Posterior cingulate gyrus (tissue), 11 donors: ENCODE measurements at places on chromosomes 12 and 14.

- DNase-seq, result peak; percentile 48
Observed at GRCh38 chr12:6869049-6870021, 2.0 kb downstream of the TPI1 start.

- DNase-seq, result no peak
Observed at GRCh38 chr12:51051787-51052186, 3.7 kb downstream of the LETMD1 start.

DNA sequence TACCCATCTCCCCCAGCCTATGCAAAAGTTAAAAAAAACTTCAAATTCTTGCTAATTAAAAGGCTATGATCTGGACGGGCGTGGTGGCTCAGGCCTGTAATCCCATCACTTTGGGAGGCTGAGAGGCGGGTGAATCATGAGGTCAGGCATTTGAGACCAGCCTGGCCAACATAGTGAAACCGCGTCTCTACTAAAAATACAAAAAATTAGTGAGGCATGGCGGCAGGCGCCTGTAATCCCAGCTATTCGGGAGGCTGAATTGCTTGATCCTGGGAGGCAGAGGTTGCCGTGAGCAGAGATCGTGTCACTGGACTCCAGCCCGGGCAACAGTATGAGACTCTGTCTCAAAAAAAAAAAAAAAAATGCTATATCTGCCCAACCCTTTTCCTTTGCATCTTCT lies 925.4 kb downstream of the GALC start:
- DNase-seq, result no peak

- DNase-seq, result no peak
Observed at GRCh38 chr14:21145437-21145836, 10.4 kb downstream of the OR5AU1 start.

- no peak for DNase-seq
Observed at GRCh38 chr12:80291108-80291754, 152.8 kb upstream of the PTPRQ start.

GRCh38 chr14:20601522-20601921 lies 10.3 kb upstream of the RNASE12 start:
- no peak for DNase-seq

DNA sequence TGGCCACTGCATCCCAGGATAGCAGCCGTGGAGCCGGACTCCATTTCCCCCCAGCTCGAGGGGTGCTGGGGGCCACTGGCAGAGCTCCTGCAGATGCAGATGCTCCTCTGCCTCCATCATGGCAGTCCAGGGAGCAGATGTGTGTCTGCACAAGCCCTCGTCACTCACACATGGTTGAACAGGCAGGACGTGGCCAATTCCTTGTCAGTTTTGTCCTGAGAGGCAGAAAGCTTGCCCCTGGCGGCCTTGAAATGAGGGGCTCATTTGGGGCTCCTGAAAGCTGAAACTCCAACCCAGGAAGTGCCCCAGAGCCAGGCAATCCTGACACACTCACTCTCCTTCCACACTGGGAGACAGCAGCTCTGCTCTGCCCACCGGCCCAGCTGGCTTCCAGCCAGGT lies 100.9 kb upstream of the C14orf180 start:
- DNase-seq, result no peak

DNA sequence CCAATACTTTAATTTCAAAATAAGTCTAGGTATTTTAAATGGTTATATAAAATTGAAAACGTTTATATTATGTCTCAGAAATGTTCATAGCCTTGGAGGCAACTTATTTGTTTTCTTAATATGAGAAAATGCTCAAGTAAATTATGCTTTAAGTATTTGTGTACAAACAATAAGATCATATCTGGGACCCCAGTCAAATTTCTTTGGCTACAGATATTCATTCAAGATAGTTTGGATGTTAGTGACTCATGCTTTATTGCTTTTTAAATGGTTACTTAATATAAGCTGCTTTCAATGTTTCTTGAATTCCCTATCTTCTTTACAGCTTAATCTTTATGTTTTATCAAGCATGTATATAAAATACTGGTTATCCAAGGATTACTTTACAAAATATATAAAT lies 291.3 kb downstream of the KCNC2 start:
- no peak for DNase-seq

GRCh38 chr12:100737168-100737567 lies 57.4 kb upstream of the ANO4 start:
- no peak for DNase-seq

DNA sequence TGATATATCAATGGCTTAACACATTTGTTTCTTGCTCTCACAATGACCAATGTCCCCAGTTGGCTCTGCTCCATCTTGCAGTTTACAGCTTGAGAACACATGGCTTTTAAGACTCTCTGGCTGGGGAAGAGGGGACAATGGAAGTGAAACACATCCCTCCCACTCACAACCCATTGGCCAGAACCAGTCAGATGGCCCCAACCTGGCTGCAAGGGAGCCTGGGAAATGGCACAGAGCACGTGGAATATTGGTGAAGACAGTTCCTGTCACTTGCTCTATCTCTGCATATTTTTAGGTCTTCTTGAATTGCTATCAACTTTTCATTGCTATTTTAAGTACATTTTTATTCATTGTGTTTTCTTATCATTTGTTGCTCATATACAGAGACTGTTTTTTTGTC lies 345.4 kb downstream of the MED13L start:
- no peak for DNase-seq

- no peak for DNase-seq
Observed at GRCh38 chr12:124730455-124730932, 133.2 kb downstream of the SCARB1 start.

DNA sequence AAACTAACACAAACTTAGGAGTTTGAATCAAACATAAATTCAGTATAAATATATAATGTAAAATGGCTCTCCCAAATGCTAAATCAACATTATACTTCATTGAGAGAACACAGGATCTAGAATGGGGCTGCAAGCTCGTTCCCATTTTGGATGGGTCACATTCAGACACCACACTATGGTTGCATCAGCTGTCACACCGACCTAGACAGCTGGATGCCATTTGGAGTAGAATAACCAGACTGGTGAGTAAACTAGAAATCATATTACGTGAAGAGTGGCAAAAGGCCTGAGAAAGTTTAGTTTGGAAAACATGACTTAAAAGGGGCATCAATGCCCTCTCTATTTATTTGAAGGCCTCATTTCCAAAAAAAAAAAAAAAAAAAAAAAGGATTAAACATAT lies 430.4 kb downstream of the NPAS3 start:
- no peak for DNase-seq

GRCh38 chr14:74720526-74720925 lies 7.6 kb downstream of the FCF1 start:
- no peak for DNase-seq

- no peak for DNase-seq
Observed at GRCh38 chr12:120479458-120479857, 9.9 kb upstream of the SRSF9 start.

DNA sequence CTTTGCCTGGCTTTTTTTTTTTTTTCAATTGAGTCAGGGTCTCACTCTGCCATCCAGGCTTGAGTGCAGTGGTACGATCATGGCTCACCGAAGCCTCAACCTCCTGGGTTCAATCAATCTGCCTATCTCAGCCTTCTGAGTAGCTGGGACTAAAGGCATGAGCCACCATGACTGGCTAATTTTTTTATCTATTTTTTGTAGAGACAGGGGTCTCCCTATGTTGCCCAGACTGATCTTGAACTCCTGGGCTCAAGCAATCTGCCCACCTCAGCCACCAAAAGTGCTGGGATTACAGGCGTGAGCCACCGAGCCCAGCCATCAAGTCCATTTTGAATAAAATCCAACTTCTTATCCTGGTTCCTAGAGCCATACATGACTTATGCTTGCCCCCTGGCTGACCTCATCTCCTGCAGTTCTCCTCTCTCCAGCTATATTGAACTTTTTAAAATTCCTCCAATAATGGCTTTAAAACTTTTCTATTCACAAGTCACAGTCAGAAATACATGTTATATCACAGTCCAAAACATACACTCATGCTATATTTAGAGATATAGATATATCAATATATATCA lies 10.4 kb upstream of the RND1 start:
- DNase-seq, result no peak

DNA sequence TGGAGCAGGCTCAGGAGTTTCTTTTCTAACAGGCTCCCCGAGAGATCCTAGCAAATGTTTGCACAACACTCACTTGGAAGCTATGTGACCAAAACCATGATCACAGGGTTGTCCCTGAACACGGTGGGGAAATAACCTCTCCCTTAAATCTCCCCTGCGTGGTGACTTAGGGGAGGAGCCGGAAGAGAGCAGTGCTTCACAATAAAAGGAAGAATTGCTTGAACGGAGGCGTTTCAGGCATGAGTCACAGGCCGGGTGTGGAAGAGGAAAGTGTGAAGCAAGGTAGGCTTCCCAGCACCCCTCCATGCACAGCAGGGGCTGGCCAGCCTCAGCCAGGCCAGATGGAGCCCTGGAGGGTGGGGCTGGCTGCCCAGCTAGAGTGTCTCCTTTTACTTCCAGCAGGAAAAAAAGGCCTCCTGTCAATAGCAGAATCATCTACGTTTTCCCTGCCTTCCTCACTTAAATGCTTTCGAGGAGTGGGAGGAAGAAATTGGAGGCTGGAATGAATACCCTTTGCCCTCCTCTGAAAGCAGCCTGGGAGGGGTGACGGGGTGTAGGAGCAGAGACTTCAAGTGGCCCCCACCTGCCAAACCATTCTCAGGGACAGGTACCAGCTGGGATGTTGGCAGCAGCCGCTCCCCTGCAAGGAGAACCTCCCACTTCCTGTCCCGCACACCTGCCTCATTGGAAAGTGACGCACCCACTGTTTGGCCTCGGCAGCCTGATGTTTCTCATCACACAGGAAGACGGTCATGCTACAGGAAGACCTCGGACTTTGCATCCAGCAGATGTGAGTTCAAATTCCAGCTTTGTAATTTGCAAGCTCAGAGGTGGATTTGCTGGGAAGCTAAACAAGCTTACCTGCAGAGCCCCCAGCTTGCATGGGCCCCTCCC lies 30.1 kb upstream of the PPP2R5C start:
- peak; percentile 44 for DNase-seq

- DNase-seq, result no peak
Observed at GRCh38 chr14:51203881-51204280, 36.2 kb upstream of the TMX1 start.

DNA sequence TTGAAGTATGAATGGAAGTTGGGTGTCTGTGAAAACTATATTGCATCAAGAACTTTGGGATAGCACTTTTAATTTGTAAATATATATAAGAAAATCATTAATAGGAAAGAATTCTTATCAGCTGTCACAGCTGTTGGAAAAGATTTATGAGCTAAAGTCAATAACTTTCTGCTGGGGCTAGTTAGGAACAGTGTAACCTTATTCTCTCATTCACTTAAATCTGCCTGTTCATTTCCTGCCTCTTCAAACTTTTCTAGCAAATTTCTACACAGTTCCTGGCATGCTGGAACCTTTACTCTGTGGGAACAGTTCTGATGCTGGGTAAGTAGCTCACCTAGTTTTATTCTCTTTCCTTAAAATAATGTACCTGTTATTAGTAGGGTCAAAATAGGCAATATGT lies 109.9 kb downstream of the SCN8A start:
- DNase-seq, result no peak

DNA sequence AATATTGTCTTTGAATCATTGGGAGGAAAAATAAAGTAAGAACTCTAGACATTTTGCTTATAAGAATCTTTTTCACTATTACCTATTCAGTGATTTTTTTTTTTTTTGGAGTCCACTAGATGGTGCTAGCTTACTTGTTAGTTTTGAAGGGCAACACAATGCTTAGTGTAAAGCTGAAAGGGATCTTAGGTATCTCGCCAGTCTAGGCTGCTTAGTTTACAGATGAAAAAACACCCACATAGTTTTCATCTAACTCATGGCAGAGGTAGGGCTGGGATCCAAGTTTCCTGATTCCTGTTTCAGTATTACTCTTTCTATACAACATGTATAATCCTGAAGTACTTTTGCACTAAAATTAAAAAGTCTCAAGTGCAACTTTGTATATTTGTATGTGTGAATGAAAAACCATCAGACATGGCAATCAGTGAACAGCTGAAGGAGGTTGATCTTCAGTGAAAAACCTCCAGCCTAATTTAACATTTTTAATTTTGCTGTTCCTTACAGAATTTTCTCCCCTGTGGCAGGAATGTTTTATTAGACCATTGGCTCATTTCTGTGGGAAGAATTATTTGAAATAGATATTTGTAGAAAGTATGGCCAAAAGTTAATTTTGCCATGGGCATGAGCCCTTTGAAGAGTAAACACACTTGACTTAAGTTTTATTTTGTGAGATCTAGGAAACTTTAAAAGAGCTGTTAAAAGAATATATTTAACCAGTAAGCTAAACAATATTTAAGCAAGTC lies 40.7 kb downstream of the LRRIQ1 start:
- no peak for DNase-seq

DNA sequence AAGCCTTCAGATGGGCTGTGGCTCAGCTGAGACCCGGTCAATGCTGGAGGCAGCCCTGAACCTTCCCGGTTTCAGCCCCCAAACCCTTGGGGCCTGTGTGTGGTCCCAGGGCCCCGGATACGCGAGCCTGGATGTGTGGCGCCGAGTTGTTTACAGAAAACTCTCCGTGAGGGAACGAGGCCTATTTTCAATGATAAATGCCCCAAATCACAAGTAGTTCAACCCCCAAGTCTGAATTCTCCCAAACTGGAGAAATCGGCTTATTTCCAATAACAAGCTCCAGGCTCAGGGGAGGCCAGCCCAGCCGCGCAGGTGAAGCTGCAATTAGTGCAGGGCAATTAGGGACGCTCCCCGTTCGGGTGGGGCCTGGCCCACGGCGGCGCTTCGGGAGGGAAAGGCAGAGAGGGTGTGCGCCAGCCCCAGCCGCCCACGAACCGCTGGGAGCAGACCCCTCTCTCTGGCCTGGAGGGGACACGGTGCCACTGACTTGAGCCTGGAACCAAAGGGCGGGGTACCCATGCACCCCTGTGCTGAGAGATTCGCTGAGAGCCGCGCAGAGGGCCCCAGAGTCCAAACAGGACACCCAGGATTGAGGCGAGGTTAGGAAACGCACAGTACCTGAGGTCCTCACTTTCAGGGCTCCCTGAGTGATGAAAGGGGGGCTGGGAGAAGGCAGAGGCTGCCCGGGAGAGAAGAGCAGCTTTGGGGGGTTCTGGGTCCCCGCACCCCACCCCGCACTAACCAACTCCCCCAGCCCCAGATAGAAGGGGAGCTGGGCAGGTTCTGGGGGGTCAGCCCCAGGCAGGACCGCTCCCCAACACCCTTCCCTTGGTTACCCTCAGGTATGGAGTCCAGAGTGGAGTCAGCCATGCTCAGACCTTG lies 14.2 kb upstream of the ANKRD9 start:
- no peak for DNase-seq

DNA sequence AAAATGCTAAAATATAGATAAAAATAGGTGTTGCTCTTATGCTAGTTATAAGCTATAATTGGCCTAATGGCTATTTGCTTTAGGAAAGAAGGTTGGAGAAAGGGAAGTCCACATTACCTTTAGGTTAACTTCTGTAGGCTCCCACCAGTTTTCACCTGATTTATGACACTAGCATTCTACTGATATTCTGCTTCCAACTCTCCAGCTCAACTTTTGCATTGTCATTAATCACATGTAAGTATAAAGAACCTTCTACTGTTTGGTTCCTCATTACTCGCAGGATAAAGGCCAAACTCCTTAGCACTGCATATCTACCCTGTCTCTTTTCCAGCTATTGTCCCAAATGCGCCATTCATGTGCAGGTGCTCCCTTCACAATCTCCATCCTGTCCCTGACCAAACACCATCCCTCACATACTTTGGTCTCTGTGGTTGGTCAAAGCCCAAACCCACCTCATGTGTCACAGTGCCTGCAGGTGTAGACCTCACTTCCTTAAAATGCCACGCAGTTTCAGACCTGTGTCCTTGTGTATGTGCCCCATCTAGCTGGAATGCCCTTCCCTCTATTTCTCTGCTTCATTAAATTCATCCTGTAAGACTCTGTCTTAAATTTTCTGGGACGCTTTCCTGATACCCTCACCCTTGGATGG lies 3.3 kb downstream of the DDHD1 start:
- no peak for DNase-seq

GRCh38 chr14:41280745-41281144 lies 325.9 kb upstream of the LRFN5 start:
- DNase-seq, result no peak
